ENCODE measurements at places on chromosomes 3 and 15. TPM values are rescaled to one million over a fixed set of nuclear protein-coding genes. Genes with fewer than 3 reads are reported as not detected.

DNA sequence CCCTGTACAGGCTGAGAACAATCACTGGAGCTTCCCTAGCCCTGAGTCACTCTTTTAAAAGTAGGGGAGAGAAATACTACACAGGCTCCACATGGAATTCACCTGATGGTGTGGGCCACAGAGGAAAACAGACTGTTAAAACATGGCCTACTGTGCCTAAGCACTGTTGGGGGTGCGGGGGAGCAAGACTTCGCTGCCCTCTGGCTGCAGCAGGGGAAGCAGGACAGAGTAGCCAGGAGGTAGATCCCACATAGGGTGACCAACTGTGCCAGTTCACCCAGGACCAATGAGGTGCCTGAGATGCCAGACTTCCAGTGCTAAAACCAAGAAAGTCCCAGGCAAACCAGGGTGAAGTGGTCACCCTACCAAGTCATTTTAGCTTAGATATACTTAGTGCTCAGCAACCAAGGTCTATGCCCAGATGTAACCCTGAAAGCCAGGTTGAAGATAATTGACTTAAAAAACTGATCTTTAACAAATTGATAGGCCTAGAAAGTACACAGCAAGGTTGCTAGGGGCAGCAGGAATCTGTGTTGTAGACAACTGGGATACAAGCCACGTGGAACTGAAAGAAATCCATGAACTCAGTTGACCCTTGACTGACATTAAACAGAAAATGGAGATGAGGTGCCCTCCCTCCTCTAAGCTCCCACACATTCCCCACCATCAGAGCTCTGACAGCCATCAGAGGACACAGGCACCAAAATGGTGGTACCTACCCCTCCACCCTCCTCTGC is 344.2 kb upstream of the PPP2R3A start:
- no peaks in the 10 kb centered on the region for H3K4me1 ChIP-seq
- no peaks in the 10 kb centered on the region for H3K36me3 ChIP-seq
- no peaks in the 10 kb centered on the region for H3K27me3 ChIP-seq
- H3K27ac ChIP-seq: no peak overlapping the region
- DNase-seq: no peak

- no peak overlapping the region for H3K4me3 ChIP-seq
- H3K4me1 ChIP-seq: no peaks in the 10 kb centered on the region
- H3K36me3 ChIP-seq: no peaks in the 10 kb centered on the region
- no peak overlapping the region for H3K27ac ChIP-seq
- no peak for DNase-seq
- H3K27me3 ChIP-seq: no peaks in the 10 kb centered on the region
These were observed 548.8 kb upstream of the MDFIC2 start for GRCh38 chr3:70861234-70861633.

DNA sequence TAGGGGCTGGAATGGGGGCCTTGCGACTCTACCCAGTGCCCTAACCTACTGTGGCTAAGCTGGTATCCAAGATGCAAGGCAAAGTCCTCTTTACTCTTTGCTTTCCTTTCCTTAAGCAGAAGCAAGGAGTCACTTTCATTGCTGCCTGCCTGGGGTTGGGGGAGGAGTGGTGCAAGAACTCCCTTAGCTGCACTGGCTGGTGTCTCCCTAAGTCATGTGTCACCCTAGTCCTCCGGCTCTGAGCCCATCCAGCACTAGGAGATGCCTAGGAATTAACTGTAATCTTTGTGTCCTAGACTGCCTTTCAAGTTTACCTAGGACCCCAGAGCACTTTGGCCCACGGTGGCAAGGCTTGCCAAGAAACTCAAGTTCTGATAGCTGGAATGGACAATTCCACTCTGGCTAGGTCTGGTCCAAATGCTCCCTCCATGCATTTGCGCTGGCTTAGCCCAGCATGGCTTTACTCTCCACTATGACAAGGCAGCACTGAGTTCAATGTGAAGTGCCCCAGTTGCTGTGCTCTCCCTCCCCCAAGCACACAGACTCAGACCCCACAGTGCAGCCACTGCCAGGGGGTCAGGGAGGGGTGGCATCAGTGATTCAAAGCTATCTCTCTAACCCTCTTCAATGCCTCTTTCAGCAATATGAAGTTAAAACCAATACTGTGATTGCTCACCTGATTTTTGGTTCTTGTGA is 58.7 kb downstream of the ESYT3 start:
- no peak overlapping the region for H3K4me3 ChIP-seq
- H3K4me1 ChIP-seq: peaks cover 6% of the 10 kb centered on the region
- H3K36me3 ChIP-seq: peaks cover 12% of the 10 kb centered on the region
- no peak for DNase-seq
- H3K27ac ChIP-seq: no peak overlapping the region

GRCh38 chr3:35523838-35524237 is 115.5 kb upstream of the ARPP21 start:
- DNase-seq: no peak
- no peaks in the 10 kb centered on the region for H3K27me3 ChIP-seq
- no peak overlapping the region for H3K27ac ChIP-seq
- no peaks in the 10 kb centered on the region for H3K4me1 ChIP-seq
- H3K4me3 ChIP-seq: no peak overlapping the region

GRCh38 chr15:79400650-79401049 is 31.5 kb upstream of the MINAR1 start:
- no peak for DNase-seq
- H3K36me3 ChIP-seq: no peaks in the 10 kb centered on the region
- H3K27ac ChIP-seq: no peak overlapping the region
- H3K4me1 ChIP-seq: no peaks in the 10 kb centered on the region
- no peaks in the 10 kb centered on the region for H3K27me3 ChIP-seq
- no peak overlapping the region for H3K4me3 ChIP-seq

- H3K27ac ChIP-seq: no peak overlapping the region
- H3K4me1 ChIP-seq: peaks cover 6% of the 10 kb centered on the region
- H3K4me3 ChIP-seq: no peak overlapping the region
- peak; percentile 60 for DNase-seq
- H3K36me3 ChIP-seq: no peaks in the 10 kb centered on the region
- no peaks in the 10 kb centered on the region for H3K27me3 ChIP-seq
These were observed 136.2 kb downstream of the CHDH start for GRCh38 chr3:53709860-53710674.

DNA sequence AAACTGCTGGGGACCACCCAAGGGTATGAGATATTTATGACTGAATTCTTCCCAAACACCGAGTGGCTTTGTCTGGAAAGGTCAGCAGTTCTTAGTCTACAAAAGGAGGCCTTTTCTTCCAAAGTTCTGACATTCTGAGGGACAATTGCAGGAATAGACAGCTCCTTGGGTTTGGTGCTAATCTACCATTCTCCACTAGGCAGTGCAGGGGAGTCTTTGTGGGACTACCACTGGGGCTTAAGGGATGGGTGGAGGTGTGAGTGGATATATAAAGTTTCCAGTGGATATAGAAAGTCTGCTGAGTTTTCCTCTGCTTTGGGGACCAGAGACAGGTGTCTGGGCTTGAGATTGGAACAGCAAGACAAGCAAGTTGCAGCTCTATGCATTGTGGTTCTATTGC is 62.7 kb downstream of the EXOG start:
- no peak for DNase-seq
- no peak overlapping the region for H3K4me3 ChIP-seq
- no peaks in the 10 kb centered on the region for H3K36me3 ChIP-seq
- no peaks in the 10 kb centered on the region for H3K27me3 ChIP-seq

FHIT gene
- 8.9 TPM for total RNA-seq

DNA sequence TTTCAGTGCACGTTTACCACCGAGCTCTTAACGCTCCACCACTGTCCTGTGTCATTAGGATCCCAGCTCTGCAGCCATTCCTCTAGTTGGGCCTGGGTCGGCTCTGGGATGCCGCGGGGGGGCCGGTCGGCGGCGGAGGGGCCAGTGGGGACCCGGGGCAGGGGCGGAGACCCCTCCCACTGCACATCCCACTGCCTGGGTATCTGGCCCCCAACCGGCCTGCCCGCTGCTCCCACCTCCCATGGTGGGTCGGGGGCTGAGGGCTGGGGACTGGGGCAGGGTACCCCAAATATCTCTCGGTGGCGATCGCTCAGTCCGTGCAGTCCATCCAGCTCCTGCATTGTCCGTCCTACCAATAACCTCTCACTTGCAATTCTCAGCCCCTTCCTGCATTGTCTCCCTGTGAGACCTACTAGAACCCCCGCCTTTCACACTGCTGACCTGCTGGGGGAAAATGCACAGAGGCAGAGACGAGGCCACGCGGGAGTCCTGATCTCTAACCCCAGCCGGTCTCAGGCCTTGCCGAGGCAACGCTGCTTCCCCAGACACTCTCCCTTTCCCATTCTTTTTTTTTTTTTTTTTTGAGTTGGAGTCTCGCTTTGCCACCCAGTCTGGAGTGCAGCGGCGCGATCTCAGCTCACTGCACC is 24.0 kb upstream of the MUC20 start:
- H3K36me3 ChIP-seq: no peaks in the 10 kb centered on the region
- no peaks in the 10 kb centered on the region for H3K27me3 ChIP-seq
- H3K4me3 ChIP-seq: no peak overlapping the region
- H3K27ac ChIP-seq: no peak overlapping the region
- no peaks in the 10 kb centered on the region for H3K4me1 ChIP-seq

GRCh38 chr3:17158941-17159682 is 274.4 kb downstream of the PLCL2 start:
- no peaks in the 10 kb centered on the region for H3K4me1 ChIP-seq
- no peak for DNase-seq
- no peaks in the 10 kb centered on the region for H3K27me3 ChIP-seq
- H3K4me3 ChIP-seq: no peak overlapping the region
- no peak overlapping the region for H3K27ac ChIP-seq
- no peaks in the 10 kb centered on the region for H3K36me3 ChIP-seq

DNAJA4 gene
- 69.9 TPM for total RNA-seq

DNA sequence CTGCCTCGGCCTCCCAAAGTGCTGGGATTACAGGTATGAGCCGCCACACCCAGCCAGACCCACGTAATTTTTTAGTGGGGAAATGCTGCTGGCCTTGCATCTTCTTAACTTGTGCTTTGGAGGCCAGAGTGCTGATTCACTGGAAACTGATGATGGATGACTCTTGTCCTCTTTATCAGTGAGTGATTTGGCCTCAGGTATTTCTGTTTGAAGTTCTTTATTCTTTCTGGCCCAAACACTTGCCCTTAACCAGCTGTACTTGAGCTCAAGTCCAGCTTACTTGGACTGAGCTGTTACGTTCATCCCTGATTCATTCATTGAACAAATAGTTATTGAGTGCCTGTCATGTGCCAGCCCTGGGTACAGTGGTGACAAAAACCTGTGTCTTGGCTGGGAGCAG is 4.2 kb downstream of the PTPN23 start:
- no peak overlapping the region for H3K4me3 ChIP-seq
- no peaks in the 10 kb centered on the region for H3K27me3 ChIP-seq
- DNase-seq: no peak
- no peaks in the 10 kb centered on the region for H3K4me1 ChIP-seq
- H3K27ac ChIP-seq: no peak overlapping the region

DNA sequence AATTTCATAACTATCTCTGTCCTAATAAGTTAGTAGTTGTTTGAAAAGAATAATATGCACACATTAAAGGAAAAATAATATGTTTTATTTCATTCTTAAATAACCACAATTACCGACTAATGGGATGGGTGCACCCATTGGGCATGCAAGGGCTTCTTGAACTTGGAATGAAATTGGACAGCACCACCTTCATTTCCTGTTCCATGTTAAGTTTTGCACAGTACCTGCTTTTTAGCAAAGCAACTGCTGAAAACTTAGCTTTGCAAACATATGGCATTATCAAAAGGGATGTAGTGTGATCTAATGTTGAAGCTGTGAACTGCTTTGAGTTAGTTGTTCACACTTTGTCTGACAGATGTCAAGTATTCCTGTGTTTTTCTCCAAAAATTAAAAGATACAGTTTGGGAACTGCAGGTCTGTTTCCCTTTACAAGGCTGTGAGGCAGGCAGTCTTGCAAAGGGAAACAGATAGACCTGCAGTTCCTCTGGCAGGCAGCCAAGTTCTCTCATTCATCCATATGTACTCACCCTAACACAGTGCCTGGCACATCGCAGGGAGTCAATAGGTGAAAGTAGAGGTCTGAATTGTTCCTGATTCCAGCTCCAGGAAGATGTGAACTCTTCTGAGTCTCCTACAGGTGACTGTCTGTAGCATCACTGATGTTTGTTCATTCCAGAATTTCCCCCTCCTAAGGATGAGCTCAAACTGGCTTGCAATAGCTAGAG is 64.3 kb upstream of the GOLGA8B start:
- H3K27me3 ChIP-seq: no peaks in the 10 kb centered on the region
- no peaks in the 10 kb centered on the region for H3K36me3 ChIP-seq
- no peaks in the 10 kb centered on the region for H3K4me1 ChIP-seq
- no peak overlapping the region for H3K27ac ChIP-seq

GRCh38 chr3:193982258-193982659 is 153.7 kb upstream of the HES1 start:
- no peak overlapping the region for H3K27ac ChIP-seq
- H3K4me1 ChIP-seq: no peaks in the 10 kb centered on the region
- H3K4me3 ChIP-seq: no peak overlapping the region
- no peaks in the 10 kb centered on the region for H3K36me3 ChIP-seq

DNA sequence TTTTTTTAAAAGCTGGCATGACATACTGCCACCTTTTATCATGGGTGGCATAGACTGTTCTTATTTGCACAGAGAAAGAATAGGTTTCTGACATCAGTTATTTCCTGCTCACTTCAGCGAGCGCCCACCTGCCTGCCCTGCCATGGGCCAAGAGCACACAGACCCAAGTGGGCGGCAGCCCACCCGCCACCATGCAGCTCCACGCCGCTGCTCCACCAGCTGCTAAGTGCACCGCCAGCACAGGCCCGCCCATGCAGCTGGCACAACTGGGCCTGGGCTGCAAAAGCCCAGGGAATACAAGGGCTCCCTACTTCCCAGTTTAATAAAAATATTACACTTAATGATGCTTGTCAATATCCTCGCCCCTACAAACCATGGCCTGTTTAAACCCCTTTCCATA is 15.4 kb downstream of the ZNF148 start:
- peaks cover 19% of the 10 kb centered on the region for H3K4me1 ChIP-seq
- H3K27ac ChIP-seq: no peak overlapping the region
- DNase-seq: no peak
- no peaks in the 10 kb centered on the region for H3K27me3 ChIP-seq
- no peaks in the 10 kb centered on the region for H3K36me3 ChIP-seq
- no peak overlapping the region for H3K4me3 ChIP-seq

DNA sequence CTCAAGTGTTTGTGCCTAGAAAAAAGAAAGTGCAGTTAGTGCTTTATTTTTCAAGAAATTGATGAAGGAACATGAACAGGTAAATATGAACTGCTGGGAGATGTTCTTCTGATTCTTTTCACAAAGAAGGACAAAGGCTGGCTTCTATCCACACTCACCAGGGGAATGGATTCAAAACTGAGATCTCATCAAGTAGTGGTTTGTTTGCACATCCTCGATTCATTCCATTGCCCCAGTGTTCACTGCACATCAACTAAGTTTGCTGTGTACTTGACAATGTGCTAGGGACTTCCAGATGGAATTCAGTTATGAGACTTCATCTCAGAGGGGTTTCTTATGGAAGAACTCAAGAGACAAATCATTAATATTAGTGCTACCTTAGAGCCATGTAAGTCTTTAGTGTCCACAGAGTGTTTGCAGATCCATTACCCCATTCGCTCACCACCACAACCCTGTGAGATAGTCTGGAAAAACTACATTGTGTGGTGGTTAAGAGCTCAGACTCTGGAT is 332.9 kb upstream of the PPP2R3A start:
- H3K4me1 ChIP-seq: no peaks in the 10 kb centered on the region
- no peak overlapping the region for H3K27ac ChIP-seq
- H3K27me3 ChIP-seq: no peaks in the 10 kb centered on the region
- no peak overlapping the region for H3K4me3 ChIP-seq
- no peaks in the 10 kb centered on the region for H3K36me3 ChIP-seq
- no peak for DNase-seq

- no peaks in the 10 kb centered on the region for H3K4me1 ChIP-seq
- no peak overlapping the region for H3K4me3 ChIP-seq
- no peak for DNase-seq
- H3K27ac ChIP-seq: no peak overlapping the region
These were observed 45.0 kb upstream of the GK5 start for GRCh38 chr3:142270407-142270806.

All from transverse colon (tissue), 4 donors.